C1 segment of cervical spinal cord (tissue), 14 donors: ENCODE measurements at places on chromosomes 5 and 9.

DNA sequence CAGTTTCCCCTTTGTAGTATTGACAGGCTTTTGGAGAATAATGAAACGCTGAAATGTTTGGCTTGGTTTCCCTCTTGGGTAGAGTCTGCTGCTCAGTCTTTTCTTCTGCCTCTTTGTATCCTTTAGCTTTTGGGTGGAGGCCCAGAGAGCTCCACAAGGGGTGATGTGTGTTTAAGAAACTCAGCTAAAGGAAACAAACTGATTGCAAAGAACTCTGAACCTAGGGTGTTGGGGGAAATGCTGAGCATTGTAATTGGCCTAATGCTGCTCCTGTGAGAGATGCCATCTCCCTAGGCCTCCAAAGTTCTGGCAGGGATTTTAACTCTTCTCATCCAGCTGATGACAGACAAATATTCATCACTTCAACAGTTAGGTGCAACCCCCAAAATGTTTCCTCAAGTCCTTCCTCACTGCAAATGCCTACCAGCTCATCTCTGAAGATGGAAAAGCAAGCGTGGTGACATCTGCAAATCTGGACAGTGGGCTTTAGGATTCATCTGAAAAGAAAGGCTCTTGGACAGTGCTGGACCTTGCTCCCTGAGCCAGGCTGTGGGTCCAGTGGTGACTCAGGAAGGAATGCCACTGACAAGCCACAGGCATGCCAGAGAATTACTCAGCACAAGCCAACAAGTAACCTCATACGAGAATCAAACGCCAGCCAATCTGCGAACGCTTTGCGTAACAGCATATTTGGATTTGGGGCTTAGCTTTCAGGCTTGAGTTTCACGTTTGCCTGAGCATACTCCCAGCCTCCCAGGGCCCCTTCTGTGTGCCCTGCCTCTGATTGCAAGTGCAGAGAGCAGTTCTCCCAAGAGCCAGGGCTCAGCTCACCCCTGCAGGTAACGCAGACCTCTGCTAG is 30.5 kb upstream of the ZSWIM6 start:
- peak; percentile 29 for DNase-seq

DNA sequence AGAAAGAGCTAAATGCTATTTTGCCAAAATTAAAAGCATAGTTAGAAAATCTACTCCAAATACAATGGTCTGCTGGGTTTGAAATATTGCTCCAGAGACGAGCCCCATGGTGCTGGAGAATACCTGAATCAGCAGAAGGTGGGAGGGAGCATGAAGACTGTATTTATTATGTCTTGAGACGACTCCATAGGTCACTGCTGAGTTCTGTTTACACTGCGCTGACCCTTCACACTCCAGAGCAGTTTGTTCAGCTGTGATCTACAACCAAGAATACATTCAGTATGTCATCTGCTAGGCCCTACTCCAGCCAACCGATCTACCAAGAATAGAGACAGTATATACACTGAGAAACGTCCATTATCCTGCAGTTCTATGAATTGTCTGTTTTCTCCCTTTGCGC is 150.5 kb downstream of the TLE1 start:
- no peak for DNase-seq

DNA sequence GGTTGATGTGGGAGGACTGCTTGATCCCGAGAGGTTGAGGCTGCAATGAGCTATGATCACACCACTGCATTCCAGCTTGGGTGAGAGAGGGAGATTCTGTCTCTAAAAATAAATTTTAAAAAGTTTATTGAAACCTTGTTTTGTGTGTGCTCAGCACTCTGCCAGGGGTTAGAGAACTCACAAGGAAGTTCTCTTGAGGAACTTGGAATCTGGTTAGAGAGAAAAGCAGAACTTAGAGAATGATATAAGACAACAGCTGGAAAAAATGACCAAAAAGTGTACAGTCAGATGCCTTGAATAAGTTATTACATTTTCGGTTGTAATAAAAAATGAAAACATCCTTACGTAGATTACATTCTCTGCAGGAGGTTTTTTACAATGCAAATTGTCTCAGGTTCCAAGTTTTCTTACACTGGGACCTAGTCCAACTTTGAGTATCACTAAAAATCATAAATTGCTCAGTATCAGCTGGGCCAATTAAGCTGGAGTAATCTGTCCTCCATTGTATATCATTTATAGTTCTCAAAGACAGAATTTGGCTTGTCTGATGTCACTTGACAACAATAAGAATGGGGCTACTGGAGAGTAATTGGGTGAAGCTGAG is 21.7 kb upstream of the TENT2 start:
- DNase-seq, result no peak

GRCh38 chr5:38642189-38642911 is 85.9 kb upstream of the LIFR start:
- peak; percentile 10 for DNase-seq

- DNase-seq, result no peak
Observed at GRCh38 chr9:118613996-118614395, 755.2 kb downstream of the BRINP1 start.

GRCh38 chr5:132595624-132596023 is 38.8 kb downstream of the RAD50 start:
- no peak for DNase-seq
